ENCODE measurements at places on chromosomes 1 and 21.

DNA sequence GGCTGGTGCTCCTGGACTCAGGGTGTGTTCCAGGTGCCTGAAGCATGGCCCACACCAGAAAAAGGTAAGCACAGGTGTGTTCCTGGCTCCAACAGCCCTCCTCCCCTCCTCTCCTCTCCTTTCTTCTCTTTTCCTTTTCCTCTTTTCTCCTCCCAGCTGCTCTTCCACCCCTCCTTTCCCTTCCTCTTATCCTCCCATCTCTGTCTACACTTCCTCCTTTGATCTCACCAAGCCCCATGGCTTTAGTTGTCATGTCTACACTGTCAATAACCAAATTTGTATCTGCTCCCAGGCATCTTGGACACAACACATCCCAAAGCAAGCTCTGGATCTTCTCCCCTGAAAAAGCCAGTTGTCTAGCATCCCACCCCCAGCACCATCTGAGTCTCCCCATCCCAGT, 56.7 kb upstream of the LAPTM5 start:
- no peak for DNase-seq

- DNase-seq = no peak
Measured at GRCh38 chr1:112697781-112698201, 9.1 kb downstream of the RHOC start.

GRCh38 chr1:91053630-91054029, 31.8 kb upstream of the ZNF644 start:
- DNase-seq = no peak

DNA sequence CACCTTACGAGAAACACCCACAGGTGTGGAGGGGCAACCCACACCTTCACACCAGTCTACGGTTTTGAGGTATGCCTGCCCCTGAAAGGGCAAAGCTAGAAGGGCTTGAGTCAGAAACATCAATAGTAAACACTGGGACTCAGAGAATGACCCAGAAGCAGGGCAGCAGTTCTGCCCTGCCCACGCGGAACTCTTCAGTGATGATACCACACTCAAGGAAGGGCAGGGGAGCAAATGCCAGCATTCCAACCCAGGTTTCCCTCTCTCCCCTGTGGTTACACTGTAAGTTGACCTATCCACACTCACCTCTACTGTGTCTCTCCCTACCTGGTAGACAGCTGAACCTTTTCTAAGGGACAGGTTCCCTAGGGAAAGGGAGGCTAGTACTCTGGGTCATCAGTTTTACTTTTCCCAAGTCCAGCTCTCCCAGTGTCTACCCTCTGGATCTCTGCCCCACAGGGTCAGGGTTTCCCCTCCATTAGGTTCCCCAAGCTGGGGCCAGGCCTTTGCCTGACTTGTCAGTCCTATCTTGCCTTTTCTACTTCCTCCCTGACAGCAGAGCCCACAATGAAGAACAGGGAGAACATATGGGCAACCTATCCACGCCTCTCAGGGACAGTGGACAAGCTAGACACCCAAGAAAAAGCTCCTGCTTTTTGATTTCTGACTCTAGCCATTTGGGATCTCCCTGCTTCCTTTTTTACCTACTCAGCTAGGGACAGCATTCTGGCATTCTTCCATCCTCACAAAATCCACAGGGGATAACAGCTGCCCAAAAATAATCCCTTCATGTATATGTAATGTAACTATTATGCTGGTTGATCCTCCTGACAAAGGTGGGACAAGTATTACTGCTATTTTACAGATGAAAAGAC, 3.0 kb downstream of the F11R start:
- DNase-seq = no peak

GRCh38 chr1:53680868-53681267, 58.1 kb downstream of the GLIS1 start:
- no peak for DNase-seq

- no peak for DNase-seq
Measured at GRCh38 chr1:27032119-27032461, 19.4 kb upstream of the TENT5B start.

- no peak for DNase-seq
Measured at GRCh38 chr1:35808450-35809113, 766 bp downstream of the AGO4 start.

- DNase-seq = no peak
Measured at GRCh38 chr1:84800090-84801073, 92.6 kb downstream of the LPAR3 start.

- no peak for DNase-seq
Measured at GRCh38 chr1:116290085-116290705, 82.8 kb upstream of the ATP1A1 start.
